Kidney (tissue), 22 donors: ENCODE measurements at places on chromosomes 16 and 17. TPM values are rescaled to one million over a fixed set of nuclear protein-coding genes. Genes with fewer than 3 reads are reported as not detected.

Gene SLC4A1
- total RNA-seq, result 2.1 TPM

DNA sequence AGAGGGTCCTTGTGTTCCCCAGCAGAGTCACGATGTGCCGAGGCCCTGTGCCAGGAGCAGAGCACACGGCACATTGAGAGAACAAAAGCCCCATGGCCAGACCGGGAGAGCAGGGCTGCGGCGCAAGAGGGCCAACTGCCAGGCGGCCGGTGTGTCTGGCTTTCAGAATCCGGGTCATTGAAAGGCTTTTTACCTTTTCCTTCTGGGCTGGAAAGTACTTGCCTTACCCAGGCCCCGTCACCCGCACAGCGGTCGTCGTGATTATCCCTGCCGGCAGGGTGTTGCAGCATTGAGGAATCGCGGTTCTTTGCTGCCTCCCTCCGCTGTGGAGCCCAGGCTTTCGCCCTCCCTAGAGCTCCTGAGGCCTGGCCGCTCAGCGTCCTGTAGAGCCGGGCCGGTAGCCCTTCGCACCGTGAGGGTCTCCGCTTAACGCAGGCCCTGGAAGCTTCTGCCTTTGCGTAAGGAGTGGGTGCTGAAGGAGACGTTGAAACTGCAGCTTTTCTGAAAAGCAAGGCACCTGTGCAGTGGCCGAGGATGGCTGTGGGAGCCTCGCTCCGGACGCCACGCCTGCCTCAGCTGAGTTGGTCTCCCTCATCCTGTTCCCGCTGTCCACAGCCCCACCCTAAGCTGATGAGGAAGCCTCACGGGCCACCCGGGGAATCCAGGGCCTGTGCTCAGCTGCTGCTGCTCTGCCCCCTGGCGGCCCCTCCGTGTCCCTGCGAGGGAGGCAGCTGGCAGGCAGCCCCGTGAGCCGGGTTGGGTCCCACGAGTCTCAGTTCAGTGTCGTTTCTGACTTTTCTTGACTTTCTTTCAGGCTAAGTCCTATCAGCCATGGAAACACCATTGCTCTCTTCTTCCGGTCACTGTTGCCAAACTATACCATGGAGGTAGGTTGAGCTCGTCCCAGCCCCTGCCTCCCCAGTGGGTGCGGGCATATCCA is 8.6 kb upstream of the MC1R start:
- peaks cover 10% of the 10 kb centered on the region for H3K36me3 ChIP-seq
- DNase-seq, result peak; percentile 56
- no peak overlapping the region for H3K27ac ChIP-seq
- no peak overlapping the region for H3K4me3 ChIP-seq
- H3K4me1 ChIP-seq, result no peaks in the 10 kb centered on the region

GRCh38 chr17:11921296-11921695 is 76.0 kb downstream of the ZNF18 start:
- no peaks in the 10 kb centered on the region for H3K27me3 ChIP-seq
- DNase-seq, result no peak
- H3K36me3 ChIP-seq, result no peaks in the 10 kb centered on the region
- no peak overlapping the region for H3K27ac ChIP-seq

- no peaks in the 10 kb centered on the region for H3K27me3 ChIP-seq
- H3K4me1 ChIP-seq, result no peaks in the 10 kb centered on the region
- no peak overlapping the region for H3K4me3 ChIP-seq
- H3K36me3 ChIP-seq, result no peaks in the 10 kb centered on the region
- DNase-seq, result peak; percentile 78
Observed at GRCh38 chr16:79132701-79133100, 467.8 kb downstream of the MAF start.

DNA sequence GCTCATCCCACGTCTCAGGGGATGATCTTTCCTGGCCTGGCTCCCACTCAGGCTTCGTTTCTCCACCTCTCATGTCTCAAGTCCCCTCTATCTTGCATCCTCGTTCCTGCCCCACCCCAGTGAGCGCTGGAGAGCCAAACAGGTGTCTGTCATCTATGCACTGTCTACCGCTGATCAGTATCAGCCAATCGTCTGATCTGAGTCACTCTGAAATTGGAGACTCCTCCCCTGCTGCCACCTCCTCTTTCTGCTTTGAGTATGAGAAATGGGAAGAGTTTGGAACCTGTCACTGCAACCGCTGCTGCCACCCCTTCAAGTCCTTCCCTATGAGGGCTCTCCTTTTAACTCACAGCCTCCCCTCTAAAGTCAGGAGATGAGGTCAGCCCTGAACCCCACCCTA is 28.0 kb downstream of the FZD2 start:
- no peaks in the 10 kb centered on the region for H3K36me3 ChIP-seq
- no peak overlapping the region for H3K27ac ChIP-seq
- H3K4me1 ChIP-seq, result no peaks in the 10 kb centered on the region
- no peak overlapping the region for H3K4me3 ChIP-seq

- no peak for DNase-seq
- H3K4me3 ChIP-seq, result no peak overlapping the region
- H3K27ac ChIP-seq, result no peak overlapping the region
- H3K4me1 ChIP-seq, result no peaks in the 10 kb centered on the region
- no peaks in the 10 kb centered on the region for H3K36me3 ChIP-seq
Observed at GRCh38 chr16:27408602-27409031, 6.6 kb downstream of the IL21R start.

DNA sequence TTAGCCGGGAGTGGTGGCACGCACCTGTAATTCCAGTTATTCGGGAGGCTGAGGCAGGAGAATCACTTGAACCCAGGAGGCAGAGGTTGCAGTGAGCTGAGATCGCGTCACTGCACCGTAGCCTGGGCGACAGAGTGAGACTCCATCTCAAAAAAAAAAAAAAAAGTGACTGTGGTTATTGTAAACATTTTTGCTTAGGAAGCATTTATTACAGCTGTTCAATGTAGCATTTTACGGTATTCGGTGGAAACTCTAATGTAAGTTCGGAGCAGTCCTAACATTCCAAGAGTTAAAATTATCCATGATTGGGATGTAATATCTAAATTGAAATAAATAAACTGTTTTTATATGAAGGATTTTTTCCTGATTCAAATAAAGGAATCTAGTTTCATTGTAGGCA is 254.8 kb upstream of the HSBP1 start:
- no peak overlapping the region for H3K27ac ChIP-seq
- no peak for DNase-seq
- H3K4me1 ChIP-seq, result no peaks in the 10 kb centered on the region
- H3K4me3 ChIP-seq, result no peak overlapping the region
- no peaks in the 10 kb centered on the region for H3K36me3 ChIP-seq

Gene CALB2
- 1.4 TPM for total RNA-seq
